Fibroblast of mammary gland (primary cell): ENCODE measurements at places on chromosomes 2 and 18.

DNA sequence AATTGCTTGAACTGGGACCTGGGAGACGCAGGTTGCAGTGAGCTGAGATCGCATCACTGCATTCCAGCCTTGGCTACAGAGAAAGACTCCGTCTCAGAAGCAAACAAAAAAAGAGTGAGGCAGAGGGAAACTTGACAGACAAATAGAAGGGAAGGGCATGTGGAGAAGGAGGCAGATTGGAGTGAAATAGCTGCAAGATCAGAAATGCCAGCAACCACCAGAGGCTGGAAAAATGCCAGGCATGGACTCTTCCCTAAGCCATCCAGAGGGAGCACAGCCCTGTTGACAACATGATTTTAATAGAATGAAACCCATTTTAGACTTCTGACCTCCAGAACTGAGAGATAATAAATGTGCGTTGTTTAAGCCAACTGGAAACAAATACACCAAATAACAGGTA lies 447.2 kb upstream of the SPHKAP start:
- no peak for DNase-seq

DNA sequence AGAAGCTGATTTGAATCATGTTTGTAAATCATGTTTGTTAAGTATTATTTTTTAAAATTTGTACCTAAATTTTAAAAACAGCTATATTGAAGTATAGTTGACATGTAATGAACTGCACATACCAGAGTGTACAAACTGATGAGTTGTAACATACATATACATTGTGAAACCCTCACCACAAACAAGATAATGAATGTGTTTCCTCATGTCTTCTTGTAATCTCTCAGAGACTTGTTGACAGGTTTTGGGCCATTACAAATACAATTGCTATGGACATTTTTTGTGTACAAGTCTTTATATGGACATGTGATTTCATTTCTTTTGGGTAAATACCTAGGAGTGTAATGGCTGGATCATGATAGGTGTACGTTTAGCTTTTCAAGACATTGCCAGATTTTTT lies 21.5 kb downstream of the WDR43 start:
- peak; percentile 59 for DNase-seq

GRCh38 chr18:79485788-79486355 lies 90.1 kb downstream of the NFATC1 start:
- peak; percentile 92 for DNase-seq

GRCh38 chr2:117257362-117257761 lies 557.1 kb upstream of the DDX18 start:
- no peak for DNase-seq

GRCh38 chr2:216555274-216555673 lies 56.6 kb downstream of the RPL37A start:
- DNase-seq = no peak

DNA sequence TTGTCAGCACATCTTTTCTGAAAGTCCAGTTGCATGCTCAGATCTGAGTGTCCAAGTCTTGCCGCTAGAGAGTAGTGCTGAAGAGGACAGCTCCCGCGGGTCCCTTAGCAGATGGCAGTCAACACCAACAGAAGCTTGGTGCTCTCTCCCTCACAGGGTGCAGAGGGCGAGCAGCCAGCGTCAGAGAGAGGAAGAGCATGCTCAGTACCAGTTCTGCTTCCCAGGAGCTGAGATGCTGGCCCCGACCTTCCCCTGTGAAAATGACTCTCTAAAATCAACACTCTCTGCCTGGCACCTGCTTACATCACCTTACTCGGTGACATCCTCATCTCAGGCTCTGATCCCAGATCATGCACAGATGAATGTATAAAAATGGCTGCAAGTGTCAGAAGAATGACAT lies 86.0 kb upstream of the TWIST2 start:
- DNase-seq = peak; percentile 42

- no peak for DNase-seq
These were observed 160.6 kb downstream of the DTNA start for GRCh38 chr18:34870555-34871310.

- DNase-seq = no peak
These were observed 44.7 kb upstream of the REEP1 start for GRCh38 chr2:86382108-86382507.

GRCh38 chr2:25215948-25216679 lies 47.7 kb upstream of the POMC start:
- DNase-seq = peak; percentile 66
